ENCODE measurements at places on chromosomes 2 and 18.

DNA sequence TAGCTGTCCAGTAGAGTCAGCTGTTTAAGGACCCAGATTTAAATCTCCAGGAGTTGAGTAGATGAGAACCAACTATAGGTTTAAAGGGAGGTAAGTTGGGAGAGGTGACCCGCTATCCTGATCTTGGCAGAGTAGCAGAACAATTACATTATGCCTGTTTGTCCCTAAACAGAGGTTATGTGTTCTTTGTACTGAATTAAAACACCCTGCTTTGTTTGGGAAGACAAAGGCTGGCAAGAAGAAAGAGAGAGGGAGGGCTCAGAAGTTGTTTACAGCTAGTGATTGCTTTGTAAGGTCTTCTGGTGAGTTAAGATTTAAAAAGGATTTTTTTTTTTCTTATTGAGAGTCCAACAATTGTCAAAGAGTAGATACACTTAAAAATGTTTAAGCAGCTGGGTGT, 37.3 kb downstream of the USP14 start:
- no peak for DNase-seq

DNA sequence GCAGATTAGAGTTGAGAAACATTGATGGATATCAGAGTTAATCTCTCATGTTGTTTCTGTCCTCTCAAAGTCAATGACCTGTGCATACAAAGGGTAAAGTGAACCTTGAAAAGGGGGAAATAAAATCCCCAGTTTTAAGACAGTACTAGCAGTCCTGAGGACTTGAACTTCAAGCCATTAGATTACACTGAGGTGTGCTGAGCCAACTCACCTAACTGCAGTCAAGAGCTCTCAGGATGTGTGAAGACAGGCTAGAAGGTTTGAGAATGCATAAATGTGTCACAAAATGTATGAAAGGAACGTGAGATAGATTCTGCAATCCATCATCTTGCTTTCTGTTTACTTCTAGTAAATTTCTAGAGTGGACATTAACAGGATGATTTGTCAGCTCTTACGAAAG, 35.5 kb downstream of the DOCK10 start:
- no peak for DNase-seq

DNA sequence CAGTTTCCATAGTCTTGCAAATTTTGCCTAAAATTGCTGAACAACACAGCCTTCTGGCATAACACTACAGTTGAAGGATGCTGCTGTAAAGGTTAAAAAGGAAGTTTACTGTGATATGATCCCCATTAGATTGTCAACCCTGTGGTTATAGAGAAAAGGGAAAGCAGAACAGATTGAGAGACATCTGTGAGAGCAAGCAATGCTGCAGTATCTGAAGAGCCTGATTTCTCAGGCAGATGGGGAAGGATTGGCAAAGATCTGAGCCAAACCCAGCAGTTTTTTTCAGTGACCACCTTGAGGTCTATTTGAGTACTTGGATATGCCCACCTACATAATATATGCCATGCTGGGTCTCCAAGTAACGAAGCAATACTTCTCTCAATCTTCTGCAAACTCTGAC, 8.5 kb upstream of the ST8SIA3 start:
- DNase-seq = no peak

DNA sequence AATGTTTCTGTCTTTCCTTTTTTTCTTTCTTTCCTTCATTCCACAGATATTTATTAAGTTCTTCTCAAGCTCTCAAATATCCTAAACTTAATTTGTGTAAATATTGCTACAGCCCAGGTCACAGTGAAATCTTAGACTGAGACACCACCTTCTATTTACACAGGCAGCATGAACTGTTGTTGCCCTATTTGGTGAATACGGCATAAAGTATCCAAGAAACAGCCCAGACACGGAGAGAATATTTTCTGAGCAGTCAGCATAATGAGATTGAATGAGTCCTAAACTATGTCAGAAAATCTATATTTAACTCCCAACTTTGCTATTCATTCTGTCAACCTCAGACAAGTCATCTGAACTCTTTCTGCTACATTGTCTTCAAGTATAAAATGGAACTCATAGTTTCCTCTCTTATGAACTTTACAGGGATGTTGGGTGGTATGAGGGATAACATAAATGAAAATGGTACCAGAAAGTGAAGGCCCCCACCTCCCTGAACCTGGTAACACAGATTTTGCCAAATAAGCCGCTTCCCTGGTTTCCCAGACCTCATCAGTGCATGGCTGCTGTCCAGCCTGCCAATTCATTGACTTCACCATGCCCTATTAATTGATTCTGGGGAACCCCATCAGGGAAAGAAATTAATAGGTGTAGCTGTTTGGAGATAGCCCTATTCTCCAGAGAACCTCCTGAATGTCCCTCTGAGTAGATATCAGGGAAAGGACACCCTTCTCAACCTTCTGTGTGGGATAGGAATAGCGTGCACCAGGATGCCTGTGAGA, 235.9 kb downstream of the SETBP1 start:
- no peak for DNase-seq

DNA sequence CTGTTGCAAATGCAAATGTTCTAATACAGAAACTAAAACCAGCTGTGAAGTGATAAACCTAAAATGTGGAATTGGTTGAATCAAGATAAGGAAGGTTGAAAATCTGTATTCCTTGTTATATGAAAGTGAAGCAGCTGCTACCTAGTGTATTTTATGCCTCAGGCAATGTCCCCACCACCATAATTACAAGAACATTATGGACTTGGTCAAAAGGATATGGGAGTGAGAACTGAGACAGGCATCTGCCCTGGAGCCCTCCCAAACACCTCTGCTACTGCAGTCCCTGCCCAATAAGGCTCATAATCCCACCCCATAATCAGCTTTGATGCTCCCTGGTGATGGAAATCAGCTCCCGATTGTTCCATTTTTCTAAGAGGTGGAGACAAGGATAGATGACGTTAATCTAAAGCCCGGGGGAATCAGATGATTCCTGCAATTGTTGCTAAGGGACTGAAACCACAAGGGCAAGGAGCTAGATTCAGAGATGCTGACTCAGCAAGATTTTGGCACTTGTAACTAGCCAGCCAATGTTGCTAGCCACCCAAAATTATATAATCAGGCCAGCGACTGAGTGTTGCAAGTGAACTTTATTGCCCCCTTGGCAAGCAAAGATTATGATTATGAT, 69.5 kb downstream of the EVA1A start:
- DNase-seq = no peak

DNA sequence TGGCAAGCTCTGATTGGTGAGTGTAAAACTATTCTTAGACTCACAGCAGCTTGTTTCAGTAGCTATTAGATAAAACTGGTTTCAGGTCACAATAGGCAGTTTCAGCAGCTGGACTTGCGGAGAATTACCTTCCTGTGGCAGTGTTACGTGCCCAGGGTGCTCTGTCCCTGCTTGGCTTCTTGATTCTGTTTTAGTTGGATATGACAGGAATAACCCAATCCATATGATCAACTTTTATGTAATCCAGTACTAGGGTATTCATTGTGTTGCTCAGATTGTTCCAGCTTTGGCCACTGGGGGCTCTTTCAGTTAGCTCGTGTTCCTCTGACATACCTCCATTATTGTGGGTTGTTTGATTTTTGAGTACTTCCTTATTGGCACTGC, 43.1 kb downstream of the INPP4A start:
- no peak for DNase-seq

DNA sequence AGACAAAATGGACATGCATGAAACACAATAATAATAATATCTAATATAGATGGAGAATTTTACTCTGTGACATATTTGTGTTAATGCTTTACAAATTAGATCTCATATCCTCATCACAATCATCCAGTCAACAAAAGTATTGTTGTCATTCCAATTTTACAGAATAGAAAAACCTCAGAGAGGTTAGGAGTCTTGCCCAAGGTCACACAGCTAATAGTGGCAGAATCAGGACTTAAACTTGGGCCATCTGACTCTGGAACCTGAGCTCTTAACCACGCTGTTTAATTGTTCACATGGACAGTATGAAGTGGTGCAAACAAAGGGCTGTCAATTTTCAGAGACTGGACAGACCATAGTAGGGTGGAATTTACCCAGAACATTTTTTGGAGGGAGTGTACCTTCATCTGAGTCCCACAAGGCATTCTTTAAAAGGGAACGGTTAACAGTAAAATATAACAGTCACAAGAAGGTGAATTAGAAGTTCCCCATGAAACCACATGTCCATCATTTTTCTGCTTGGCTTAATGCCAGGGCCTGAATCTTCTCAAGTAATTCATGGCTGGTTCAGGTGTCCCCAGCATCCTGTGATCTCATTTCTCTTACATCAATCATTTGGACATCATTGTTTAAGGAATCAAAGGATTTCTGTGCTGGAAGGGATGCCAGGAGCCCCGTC, 35.4 kb upstream of the CCDC93 start:
- no peak for DNase-seq

DNA sequence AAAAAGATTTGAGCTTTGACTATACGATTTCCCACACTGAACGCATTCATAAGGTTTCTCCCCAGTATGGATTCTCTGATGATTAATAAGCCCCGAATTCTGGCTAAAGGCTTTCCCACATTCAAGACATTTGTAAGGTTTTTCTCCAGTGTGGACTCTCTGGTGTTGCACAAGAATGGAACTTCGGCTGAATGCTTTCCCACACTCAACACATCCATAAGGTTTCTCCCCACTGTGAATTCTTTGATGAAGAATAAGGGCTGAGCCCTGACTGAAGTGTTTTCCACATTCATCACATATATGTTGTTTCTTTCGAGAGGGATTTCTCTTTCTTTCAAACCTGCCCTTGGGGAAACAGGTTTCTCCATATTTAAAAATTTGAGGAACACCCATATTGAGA, 6.9 kb downstream of the ZNF24 start:
- DNase-seq = no peak

DNA sequence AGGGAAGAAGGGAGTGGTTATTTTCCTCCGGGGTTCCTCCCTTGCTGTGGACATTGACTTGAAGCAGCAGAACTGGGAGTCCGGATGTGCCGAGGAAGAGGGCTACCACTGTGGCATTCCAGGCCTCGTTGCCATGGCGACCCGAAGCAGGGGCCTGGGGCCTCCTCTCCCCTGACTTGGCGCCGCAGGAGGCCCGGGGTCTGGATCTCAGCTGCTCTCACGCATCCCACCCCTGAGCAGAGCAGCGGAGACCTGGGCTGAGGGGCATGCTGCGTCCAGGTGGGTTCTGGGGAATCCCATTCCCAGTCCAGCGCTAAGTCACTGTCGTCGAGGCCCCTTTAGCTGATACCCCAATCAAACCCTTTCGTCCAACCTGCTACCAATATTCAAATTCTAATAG, 100.2 kb downstream of the BCL11A start:
- DNase-seq = no peak

GRCh38 chr2:209512971-209513370, 89.1 kb downstream of the MAP2 start:
- DNase-seq = no peak

Measured in kidney glomerular epithelial cell (primary cell).